ENCODE measurements at places on chromosomes 2 and 18.
A peak's percentile ranks its signal among the peaks of the same experiment; 100 is the strongest.

- no peak for DNase-seq
These were observed 57.8 kb upstream of the CTAGE1 start for GRCh38 chr18:22475426-22476100.

DNA sequence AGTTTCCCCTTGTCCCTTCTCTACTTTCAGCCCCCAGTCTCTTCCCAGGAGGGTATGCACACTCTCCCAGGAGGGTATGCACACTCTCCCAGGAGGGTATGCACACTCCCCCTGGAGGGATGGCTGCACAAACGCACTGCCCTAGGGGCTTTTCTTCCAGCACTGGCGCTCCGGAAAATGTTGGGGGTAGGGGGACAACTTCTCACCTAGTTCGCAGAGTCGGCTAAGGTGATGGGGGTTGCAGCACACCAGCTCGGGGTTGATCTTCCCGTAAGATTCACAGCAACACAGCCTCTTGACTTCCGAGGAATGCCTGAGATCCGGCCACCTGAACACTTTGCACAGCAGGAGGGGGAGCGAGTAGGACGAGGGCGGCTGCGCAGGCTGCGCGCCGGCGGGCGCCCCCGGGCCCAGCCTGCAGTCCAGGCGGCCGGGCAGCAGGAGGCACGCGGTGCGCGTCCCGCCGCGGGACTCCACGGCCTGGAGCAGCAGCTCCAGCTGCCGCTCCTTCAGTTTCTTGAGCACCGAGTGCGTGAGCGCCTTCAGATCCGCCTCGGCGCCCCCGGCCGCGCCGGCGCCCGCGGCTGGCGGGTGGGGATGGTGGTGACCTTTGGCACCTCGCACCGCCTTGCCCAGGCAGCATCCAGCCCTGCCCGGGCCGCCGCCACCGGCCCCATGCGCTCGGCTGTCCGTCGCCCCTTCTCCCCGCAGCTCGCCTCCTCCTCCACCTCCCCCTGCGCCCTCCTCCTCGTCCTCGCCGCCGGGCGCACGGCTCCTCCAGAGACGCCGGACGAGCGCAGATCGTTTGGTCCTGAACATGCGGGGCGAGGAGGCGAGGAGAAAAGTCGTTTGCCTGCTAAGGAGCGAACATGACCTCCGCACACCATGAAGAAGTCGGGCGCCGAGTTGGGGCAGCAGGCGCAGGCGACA, 894 bp downstream of the SMAD7 start:
- DNase-seq: peak; percentile 23

- DNase-seq: no peak
These were observed 94.0 kb downstream of the MCFD2 start for GRCh38 chr2:46821600-46821999.

GRCh38 chr2:9299161-9300100, 92.8 kb downstream of the ASAP2 start:
- no peak for DNase-seq

GRCh38 chr18:74498712-74499627, 2.8 kb downstream of the CNDP2 start:
- DNase-seq: no peak

DNA sequence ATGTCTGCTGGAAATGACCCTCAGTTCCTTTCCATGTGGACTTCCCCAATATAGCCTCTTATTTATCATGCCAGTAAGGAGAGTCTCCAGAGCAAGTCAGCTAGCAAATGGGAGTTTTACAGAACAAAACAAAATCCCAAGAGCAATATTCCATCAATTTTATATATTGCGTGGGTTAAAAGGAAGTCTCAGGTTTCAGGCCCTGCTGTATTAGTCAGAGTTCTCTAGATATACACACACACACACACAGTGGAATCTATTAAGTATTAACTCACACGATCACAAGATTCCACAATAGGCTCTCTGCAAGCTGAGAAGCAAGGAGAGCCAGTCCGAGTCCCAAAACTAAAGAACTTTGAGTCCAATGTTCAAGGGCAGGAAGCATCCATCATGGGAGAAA, 102.8 kb upstream of the MAP2 start:
- no peak for DNase-seq

DNA sequence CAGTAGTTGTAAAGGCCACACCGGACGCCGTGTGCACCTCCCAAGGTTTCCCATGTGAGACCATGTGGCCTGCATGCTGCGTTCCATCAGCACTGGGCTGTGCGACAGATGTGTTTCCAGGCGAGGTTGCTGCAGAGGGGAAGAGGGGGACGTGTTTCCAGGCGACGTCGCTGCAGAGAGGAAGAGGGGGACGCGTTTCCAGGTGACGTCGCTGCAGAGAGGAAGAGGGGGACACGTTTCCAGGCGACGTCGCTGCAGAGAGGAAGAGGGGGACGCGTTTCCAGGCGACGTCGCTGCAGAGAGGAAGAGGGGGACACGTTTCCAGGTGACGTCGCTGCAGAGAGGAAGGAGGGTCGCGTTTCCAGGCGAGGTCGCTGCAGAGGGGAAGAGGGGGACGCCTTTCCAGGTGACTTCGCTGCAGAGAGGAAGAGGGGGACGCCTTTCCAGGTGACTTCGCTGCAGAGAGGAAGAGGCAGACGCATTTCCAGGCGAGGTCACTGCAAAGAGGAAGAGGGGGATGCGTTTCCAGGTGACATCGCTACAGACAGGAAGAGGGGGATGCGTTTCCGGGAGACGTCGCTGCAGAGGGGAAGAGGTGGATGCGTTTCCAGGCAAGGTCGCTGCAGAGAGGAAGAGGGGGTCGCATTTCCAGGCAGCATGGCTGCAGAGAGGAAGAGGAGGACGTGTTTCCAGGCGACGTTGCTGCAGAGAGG, 24.5 kb downstream of the NFATC1 start:
- DNase-seq: no peak

DNA sequence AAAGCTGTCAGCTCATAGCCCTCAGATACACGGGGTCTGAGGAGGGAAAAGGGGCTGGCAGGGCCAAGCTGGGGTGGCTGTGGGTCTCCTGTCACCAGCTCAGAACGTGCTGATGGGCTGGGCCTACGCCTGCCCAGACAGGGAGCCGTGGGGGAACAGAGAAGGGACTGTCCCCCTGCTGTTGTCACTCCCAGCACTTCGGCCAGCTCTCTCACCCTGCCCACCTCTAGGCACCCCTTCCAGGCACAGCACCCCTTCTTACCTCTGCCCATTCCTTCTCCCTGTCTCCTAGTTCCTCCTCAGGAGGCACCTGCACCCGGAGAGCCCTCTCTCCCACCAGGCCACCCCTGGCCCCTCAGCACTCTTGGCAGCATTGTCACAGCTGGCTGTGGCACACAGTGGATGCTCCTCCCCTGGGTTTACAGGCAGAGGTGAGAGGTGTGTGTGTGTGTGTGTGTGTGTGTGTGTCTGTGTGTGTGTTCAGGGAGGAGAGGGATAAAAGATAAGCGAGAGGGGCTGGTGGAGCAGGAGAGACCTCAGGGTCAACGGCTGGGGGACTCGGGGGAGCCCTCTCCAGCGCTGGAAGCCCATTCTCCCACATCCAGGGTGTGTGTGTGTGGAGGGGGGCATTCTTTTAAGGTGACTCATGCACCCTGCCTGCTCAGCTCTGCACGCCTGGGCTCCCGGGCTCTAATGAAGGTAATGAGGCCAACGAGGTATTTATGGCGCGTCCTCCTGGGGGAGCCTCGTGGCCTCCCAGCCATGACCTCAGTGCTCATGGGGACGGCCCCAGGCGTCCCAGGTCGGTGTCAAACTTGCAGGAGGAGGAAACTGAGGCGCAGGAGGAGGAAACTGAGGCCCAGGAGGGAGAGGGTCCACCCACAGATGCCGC, 66.1 kb upstream of the SMAD7 start:
- DNase-seq: no peak

DNA sequence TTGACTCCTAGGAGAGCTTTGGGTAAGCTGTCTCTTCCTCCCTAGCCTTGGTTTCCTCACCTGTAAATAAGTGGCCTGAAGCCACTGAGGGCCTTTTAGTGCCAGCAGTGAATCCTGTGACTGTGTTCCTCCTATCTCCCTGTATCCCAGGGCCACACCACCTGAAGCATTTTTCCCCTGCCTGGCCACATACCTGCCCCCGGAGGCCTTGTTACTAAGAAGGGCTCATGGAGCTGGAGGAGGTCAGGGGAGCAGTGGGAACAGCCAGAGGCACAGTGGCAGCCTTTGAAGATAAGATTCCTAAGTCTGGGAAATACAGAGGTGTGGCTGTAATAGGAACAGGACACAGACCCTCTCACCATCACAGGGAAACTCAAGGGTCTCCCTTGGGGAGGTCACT, 162.4 kb downstream of the SMAD7 start:
- DNase-seq: no peak

DNA sequence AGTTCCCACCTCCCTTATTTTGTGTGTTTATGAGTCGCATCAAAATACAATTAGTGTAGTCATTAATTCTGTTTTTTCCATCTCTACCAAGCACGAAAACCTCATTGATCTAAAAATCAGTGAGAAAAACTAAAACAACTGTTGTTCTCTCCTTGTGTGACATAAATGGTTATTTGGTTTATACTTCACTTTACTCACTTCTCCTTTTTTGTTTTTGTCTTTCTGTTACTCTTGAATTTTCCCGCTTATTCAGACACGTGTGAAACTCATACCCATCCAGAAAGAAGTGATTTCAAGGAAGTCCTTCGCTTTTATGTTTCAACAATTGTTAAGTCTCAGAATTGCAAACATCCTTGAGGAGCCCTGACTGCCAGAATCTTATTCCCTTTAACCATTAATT, 121.6 kb downstream of the EML6 start:
- no peak for DNase-seq

- DNase-seq: no peak
These were observed 22.4 kb downstream of the FOSL2 start for GRCh38 chr2:28415010-28415409.

GRCh38 chr2:74834792-74835755, 1.1 kb downstream of the HK2 start:
- no peak for DNase-seq

DNA sequence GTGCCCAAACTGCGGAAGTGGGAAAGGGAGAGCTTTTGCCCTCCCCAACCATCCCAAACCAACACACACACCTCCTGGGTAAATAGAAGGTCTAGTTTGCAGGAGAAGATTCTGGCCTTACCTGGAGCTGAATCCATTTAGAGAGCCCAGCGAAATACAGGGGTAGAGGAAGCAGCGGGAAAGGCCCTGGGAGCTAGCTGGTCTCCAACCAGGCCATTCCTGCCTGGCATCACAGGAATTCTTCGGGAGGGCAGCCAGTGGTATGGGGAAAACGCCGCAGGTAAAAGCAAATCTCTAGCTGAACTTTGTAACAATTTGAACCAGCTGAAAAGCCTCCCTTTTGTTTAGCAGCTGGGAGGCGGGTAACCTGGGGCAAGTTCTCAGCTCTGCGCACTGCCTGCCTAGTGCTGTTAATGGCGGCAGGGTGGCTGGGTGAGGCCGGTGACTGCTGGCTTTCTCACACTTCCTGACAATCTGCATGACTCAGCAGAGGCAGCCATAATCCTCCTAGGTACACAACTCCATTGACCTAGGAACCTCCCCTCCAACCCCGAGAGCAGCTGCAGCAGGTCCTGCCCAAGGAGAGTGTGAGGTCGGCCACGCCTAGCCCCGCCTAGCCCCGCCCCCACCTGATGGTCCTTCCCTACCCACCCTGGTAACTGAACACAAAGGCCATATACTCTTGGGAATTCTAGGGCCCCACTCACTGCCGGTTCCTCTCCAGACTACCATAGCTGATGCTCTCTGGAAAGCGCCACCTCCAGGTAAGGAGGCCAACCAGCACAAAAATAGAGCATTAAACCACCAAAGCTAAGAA, 483.8 kb upstream of the REG3G start:
- peak; percentile 98 for DNase-seq

DNA sequence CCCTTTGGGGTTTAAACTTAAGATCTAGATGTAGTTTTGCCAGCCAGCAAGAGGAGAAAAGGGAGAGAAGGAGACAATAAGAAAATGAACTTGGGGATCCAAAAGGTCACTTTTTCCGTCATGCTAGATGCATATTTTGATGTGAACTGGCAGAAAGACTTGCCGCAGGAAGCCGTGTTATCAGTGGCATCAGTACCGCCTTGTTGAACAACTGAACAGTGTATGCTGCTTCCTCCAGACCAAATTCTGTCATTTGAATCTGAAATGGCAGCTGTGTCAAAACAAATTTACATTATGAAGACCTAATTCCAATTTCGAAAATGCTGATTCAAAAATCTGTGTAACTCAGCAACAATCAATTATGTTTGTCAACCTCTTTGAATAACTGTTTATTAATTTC, 42.1 kb downstream of the TMEM200C start:
- DNase-seq: no peak

DNA sequence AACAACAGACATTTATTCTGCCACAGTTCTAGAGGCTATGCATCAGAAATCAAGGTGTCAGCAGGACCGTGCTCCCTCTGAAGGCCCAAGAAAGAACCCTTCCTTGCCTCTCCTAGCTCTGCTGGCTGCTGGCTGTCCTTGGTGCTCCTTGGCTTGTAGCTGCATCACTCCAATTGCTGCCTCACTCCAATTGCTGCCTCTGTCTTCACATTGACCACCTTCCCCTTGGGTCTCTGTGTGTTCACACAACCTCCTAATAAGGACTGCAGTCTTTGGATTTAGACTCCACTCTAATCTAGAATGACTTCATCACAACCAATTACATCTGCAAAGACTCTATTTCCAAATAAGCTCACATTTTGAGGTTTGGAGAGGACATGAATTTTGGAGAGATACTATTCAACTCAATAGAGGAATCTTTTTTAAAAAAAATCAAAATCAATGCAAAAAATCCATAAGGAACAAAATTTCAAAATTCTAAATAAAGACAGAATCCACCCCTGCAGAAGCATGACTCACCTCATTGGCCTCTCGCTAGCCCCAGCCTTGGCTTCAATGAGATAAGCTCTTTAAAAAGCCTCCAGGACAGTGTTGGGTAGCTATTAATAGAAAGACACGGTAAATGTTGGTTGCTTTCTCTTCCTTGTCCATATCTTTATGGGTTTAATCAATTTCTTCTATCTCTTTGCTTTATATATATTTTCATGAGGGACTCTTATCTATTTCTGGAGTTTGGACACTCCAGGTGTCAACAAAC, 267.6 kb upstream of the MGAT5 start:
- no peak for DNase-seq

- DNase-seq: no peak
These were observed 325.8 kb downstream of the CCDC178 start for GRCh38 chr18:33114749-33115148.

DNA sequence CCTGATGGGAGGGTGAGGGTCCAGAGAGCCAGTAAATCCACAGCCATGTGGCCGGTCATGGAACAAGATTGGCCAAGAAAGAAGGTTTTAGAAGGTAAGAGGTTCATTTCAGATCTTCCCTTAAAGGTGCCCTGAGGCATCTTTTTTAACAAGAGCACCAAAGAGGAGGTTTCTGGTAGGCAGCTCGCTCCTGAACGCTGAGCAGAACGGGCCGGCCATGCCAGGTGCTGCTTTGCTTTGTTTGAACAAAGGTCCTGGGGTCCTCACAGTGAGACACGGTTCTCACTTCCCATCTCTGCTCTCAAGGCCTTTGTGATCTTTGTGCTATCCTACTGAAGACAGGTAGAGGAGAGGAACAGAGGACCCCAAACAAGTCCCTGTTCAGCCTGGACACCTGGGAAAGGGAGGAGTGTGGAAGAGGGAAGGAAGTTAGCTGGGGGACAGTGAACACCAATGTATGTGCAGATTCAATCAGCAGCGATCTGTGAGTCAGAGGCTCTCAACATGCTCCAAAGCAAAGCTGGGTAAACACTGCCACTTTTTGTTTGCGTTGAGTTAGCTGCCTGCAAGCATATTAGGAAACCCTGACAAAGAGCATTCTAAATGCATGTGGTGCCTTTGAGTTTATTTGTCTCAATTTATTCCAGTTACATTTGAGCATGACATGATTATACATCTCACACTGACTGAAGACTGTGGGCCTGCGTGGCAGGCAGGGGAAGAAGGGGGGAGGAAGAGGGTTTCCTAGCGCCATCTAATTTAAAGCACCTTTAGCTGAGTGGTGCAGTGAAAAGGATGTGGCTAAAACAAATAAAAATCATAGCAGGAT, 102.4 kb downstream of the ASB1 start:
- peak; percentile 78 for DNase-seq

All from NCI-H1436 (cell line).